EH (cell line): ENCODE measurements at places on chromosomes 16 and 17.

GRCh38 chr16:68131813-68132706 lies 46.9 kb downstream of the NFATC3 start:
- DNase-seq: no peak

GRCh38 chr17:64554028-64554637 lies 47.4 kb downstream of the CEP95 start:
- no peak for DNase-seq

DNA sequence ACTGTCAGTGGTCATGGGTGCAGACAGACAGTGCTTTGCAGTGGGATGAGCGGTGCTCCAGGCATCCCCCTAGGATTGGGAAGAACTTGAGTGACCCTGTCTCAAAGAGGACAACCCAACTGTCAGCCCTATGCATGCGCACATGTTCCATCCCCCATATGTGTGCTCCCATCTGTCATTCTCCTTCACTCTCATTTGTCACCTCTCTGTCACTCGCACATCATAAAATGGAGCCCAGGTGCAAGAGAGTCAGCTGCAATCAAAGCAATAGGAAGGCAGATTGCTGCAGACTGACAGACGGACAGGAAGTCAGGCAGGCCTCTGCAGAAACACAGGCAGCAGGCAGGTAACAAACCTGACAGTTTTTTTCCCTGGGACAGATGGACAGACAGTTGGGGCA lies 101.8 kb upstream of the CCL1 start:
- DNase-seq: no peak

- DNase-seq: no peak
Measured at GRCh38 chr17:38600416-38600815, 5.3 kb downstream of the SRCIN1 start.

DNA sequence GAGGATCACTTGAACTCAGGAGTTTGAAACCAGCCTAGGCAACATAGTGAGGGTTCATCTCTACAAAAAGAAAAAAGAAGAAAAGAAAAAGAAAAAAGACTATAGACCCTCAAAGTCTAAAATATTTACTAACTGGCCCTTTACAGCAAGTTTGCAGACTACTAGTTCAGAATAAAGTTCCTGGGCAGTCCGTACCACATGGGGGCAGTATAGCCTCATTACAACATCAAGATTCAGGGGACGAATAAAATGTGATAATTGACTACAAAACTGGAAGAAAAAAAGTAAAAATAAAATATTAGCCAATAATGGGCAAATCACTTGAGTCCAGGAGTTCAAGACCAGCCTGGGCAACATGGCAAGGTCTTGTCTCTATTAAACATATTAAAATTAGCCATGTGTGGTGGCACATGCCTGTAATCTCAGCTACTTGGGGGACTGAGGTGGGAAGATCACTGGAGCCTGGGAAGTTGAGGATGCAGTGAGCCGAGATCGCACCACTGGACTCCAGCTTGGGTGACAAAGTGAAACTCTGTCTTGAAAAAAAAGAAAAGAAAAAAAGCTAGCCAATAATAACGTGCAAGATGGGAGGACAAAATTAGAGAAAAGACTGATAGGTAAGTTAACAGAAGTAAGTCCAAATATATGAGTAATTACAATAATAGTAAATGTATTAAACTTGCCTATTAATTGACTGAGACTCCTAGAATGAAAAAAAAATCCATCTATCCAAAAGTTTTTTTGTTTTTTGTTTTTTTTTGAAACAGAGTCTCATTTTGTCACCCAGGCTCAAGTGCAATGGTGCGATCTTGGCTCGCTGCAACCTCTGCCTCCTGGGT lies 129.4 kb upstream of the SEC14L1 start:
- peak; percentile 47 for DNase-seq

GRCh38 chr16:21167360-21167759 lies 8.9 kb downstream of the LDAF1 start:
- DNase-seq: peak; percentile 95

GRCh38 chr17:76527430-76528111 lies 9.9 kb downstream of the CYGB start:
- DNase-seq: peak; percentile 79

DNA sequence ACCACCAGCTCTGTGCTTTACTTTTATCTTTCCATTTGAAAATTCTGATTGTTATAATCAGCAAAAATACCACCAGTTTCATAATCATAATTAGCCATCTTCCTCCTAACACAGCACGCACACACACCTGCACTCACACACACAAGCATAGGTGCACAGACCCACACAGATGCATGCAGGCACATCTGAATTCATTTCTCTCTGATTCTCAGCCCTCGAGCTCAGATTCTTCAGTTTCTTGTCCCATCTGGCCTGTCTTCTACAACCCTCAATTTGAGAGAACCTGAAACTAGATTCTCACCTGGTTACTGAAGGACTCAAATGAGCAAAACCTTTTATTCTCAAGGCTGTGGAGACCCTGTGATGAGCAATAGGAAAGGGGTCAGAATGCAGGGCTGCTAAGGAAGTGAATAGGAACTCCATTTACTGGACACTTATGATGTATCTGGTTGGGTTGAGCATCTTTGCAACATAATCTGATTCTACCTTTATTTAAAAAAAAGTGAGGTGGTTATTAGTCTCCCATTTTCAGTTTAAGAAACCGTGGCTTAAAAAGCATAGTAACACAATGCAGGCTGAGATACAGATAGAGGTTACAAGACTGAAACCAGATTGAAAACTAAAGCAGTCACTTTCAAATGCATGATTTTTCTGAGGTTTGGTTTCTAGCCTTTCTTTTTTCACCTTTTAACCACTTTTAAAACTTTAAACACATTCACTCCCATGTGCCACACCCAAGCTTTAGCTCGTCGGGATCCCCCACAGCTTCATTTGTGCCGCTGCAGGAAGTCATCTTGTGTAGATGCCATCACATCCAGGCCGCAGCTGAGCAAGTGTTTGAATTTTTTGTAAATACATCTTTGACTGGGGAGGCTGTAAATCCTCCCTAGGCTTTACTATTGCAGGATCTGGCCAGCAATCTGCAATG lies 9.4 kb downstream of the KRT33A start:
- DNase-seq: no peak

- DNase-seq: no peak
Measured at GRCh38 chr16:54432897-54433229, 146.3 kb upstream of the IRX3 start.

DNA sequence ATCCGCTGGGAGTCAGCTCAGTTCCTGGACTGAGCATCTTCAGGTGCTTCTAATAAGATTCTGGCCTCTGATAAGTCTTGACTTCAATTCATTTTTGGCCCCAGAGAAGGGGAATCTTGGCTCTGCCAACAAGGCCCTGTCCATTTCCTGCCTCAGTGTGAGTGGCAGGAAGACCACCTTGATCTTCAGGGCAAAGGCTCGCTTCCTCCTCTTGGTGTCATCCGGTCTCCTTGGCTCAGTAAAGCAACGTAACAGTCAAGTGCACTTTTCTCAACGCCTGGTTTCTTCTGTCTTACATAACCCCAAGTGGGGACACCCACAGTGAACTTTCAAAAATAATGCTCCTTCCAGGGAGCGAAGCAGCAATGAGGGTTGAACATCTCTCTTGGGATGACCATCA lies 169.8 kb downstream of the PRKCB start:
- no peak for DNase-seq

GRCh38 chr17:8598913-8599312 lies 31.6 kb downstream of the MYH10 start:
- DNase-seq: no peak

DNA sequence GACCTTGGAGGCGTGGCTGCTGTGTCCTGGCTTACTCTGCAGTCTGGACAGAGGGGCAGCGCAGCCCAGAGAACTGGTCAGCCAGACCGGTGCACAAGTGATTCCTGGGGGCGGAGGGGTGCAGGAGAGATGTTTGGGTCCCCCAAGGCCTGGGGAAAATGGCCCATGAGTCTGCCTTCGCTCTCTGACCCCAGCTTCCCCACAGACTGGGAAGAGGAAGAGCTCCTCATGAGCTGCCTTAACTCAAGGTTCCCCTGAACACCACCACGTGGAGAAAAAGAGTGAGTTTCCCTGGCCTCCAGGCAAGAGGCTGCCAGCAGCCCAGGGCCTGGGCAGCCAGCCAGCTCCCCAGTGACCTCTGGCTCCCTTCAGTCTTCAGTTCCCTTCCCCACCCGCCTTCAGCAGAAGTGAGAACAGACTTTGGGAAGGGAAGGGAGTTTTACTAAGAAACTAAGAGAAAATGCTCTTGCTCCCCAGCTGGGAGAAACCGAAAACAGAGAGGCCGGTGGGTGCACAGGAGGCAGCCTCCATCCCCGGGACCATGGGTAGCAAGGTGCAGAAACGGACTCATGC lies 2.0 kb upstream of the C17orf99 start:
- DNase-seq: peak; percentile 85

GRCh38 chr17:49741009-49741691 lies 22.8 kb downstream of the FAM117A start:
- no peak for DNase-seq

DNA sequence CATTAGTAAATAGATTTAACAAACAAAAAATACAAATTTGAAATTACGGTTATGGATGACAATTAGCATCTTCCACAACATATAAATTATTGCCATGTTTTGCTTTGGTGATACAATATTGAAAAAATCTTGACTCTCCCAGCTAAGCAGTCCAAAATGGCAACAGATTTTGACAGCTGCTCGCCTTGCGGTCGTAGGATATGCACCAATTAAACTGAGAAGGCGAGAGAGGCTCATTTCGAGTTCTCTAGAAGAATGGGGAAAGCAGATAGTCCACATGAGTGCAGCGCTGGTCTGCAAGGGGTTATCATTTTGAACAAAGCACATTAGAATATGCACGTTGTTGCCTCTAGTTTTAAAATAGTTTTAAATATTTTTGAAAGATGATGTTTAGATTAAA lies 55.3 kb downstream of the AKAP1 start:
- no peak for DNase-seq

GRCh38 chr17:80727409-80727755 lies 182.7 kb downstream of the RPTOR start:
- no peak for DNase-seq

- no peak for DNase-seq
Measured at GRCh38 chr17:42906772-42907446, 6.3 kb downstream of the G6PC1 start.

GRCh38 chr17:83178533-83179304 lies 99.3 kb downstream of the METRNL start:
- DNase-seq: no peak

DNA sequence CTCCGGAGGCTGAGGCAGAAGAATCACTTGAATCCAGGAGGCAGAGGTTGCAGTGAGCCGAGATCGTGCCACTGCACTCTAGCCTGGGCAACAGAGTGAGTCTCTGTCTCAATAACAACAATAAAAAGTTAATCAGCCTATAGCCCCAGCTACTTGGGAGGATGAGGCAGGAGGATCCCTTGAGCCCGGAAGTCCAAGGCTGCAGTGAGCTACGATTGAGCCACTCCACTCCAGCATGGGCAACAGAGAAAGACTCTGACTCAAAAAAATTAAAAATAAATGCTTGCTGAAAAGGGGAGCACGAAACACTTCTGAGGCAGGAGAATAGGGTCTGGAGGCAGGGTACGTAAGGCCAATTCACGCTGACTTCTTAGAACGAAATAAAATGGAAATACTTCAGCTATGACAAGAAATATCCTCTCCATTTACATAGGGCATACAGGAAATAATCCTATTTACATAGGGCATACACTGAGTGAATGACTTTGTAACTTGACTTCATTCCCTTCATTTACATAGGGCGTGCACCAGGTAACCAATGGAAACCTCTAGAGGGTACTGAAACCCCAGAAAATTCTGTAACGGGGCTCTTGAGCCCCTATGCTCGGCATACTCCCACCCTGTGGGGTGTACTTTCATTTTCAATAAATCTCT lies 3.2 kb upstream of the PRPSAP1 start:
- no peak for DNase-seq

DNA sequence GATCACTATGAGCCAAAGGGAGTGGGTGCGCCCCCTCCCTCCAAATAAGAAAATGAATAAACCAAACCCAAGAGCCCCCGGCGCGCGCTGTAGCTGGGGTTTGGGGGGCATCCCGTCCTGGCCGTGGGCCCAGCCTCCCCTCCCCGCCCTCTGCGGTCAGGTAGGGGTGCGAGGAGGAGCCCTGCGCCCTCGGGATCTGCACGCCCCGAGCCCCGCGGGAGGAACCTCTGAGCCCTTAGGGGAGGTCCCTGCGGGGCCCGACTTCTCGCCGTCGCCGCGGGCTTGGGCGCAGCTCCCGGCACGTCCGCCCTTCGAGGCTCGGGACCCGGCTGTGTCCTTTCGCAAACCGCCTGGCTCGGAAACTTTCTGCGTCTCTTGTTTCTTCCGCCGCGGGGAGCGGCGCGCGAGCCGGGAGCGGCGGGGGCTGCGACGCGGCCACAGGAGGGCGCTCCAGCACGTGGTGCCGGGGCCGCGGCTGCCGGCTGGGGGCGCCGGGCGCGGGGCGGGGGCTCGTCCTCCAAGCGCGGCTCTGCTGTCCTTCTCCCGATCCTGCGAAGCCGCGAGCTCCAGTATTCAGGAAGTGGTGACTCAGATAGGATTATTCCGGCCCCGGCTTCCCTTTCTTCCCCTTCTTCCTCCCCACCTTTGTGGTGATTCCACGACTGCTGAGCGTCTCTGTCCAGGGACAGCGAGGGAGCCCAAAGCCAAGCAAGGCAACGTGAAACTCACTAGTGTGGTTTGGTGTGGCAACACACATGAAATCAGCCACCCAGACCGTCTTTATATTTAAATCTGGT lies 1.6 kb downstream of the PITPNC1 start:
- peak; percentile 84 for DNase-seq

DNA sequence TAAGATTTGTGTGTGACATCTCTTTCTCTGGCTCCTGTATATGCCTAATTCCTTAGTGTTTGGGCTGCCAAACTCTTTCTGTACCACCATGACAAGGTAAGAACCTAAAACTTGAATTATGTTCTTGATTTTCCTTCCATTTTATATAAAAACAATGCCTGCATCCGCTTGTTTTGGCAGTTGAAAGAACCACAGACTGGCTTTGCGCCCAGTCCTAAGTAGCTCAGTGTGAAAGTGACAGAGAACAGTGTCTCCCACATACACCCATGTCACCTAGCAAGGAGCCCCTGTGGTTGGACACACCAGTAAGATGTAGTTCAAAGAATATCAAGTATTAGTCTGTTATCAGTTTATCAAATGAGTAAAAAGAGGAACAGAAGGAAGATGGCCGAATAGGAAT lies 40.7 kb upstream of the SLC6A2 start:
- no peak for DNase-seq

DNA sequence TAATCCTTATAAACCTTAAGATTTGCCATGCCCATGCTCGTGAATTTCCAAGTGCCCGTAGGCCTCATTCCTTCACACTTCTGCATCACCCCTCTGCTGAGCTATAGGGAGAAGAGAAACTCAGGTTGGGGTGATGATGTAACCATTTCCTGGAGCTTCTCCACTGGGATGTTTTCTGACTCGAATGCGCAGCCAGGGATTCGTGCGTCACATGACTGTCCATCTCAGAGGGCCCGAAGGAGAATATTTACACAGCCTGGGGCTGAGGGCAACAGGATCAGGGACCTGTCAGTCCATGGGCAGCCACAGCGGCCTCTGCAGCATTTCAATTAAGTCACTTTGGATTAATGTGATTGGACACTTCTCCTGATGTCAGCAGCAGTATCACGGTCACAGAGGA lies 8.7 kb downstream of the GSG1L2 start:
- DNase-seq: no peak

- no peak for DNase-seq
Measured at GRCh38 chr17:58416937-58417299, 416 bp downstream of the RNF43 start.
